HepG2 (cell line): ENCODE measurements at places on chromosomes 7 and 10. TPM values are rescaled to one million over a fixed set of nuclear protein-coding genes. Genes with fewer than 3 reads are reported as not detected.

The TDRD1 gene
- not detected in 2 replicates for total RNA-seq

The C7orf57 gene
- not detected in 2 replicates for total RNA-seq

The CRHR2 gene
- not detected in 2 replicates for total RNA-seq

The MLXIPL gene
- 17.2 and 51.6 TPM in 2 replicates for total RNA-seq

The GPNMB gene
- total RNA-seq = 1.6 TPM in 2 replicates

The NOC3L gene
- 36.6 and 51.6 TPM in 2 replicates for total RNA-seq
